ENCODE measurements at places on chromosomes 1 and 21.

GRCh38 chr1:3504822-3505153, 50.3 kb downstream of the ARHGEF16 start:
- no peak for DNase-seq

DNA sequence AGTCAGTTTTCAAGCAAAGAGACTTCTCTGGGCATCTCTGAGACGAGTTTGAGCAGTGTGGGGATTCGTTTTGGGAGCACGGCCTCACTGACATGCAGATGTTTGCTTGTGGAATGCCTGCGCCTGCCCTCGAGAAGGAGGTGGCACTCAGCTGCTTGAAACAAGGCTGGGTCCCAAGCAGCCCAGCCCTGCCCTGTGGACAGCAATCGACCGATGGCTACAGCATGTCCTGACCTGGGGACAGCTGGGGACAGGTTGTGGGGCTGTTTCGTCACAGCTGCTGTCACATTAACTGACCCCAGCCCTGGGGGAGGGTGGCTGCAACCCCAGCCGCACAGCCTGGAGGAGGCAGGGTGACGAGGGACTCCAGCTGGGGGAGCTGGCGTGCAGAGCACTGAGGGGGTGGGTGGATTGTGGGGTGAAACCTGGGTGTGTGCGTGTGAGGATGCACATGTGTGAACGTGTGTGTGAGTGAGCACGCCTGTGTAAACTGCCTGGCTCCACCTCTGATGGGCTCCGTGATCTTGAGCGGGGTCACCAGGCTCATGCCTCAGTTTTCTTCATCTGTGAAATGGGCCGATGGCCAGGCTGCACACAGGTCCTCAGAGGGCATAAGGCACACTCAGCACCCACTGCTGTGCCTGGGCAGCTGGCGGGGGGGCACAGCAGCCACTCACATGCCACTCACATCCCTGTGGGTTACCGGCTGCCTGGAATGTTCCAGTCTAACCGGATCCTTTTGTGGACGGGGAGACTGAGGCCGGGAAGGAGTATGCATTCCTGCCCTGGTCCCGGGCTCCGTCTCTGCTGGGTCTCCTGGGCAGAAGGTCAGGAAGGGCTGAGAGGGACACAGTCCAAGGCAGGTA, 49.3 kb downstream of the COL18A1 start:
- DNase-seq: no peak

GRCh38 chr1:177488722-177489121, 318.0 kb downstream of the BRINP2 start:
- no peak for DNase-seq

GRCh38 chr1:31617218-31617915, at the start of gene HCRTR1:
TSS of gene HCRTR1 (plus strand) at chr1:31617689. CDS start at chr1:31619193, 1,504 bp downstream.
- no peak for DNase-seq

DNA sequence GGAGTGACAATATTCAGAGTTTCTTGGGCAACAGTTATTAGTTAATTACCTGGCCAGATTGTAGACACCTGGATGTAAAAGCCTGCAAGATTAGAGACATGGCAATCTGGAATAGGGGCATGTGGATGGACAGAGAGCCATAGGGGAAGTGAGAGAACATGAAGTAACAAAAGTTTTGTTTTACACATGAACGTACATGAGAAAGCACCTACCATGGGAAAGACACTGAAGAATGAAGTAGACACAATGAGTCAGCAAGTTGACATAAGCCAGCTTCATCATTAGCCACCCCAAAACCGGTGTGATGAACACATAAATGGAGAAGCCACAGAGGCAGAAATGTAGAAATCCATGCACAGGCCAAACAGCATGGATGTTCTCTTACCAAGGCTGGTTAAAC, 462.1 kb upstream of the C1orf87 start:
- no peak for DNase-seq

GRCh38 chr1:7932524-7933138, 8.0 kb downstream of the TNFRSF9 start:
- DNase-seq: no peak

DNA sequence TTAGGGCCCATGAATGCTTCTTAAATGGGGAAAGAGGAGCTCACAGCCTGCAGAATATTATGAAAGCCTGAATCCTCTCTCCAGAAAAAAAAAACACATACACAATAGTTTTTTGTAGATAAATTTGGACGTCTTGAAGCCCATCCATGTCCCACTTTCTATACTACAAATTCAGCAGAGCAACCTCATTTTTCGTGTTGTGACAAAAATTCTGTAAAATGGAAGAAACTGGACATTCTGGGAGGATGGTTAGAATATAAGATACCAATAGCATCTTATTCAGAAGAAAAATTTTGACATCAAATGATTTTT, 102.1 kb downstream of the ZNF281 start:
- no peak for DNase-seq

GRCh38 chr1:41726899-41727748, 191.6 kb downstream of the HIVEP3 start:
- DNase-seq: no peak

- DNase-seq: no peak
Observed at GRCh38 chr1:204198348-204199340, 2.4 kb upstream of the KISS1 start.

GRCh38 chr1:4794020-4794780, 139.8 kb downstream of the AJAP1 start:
- no peak for DNase-seq

DNA sequence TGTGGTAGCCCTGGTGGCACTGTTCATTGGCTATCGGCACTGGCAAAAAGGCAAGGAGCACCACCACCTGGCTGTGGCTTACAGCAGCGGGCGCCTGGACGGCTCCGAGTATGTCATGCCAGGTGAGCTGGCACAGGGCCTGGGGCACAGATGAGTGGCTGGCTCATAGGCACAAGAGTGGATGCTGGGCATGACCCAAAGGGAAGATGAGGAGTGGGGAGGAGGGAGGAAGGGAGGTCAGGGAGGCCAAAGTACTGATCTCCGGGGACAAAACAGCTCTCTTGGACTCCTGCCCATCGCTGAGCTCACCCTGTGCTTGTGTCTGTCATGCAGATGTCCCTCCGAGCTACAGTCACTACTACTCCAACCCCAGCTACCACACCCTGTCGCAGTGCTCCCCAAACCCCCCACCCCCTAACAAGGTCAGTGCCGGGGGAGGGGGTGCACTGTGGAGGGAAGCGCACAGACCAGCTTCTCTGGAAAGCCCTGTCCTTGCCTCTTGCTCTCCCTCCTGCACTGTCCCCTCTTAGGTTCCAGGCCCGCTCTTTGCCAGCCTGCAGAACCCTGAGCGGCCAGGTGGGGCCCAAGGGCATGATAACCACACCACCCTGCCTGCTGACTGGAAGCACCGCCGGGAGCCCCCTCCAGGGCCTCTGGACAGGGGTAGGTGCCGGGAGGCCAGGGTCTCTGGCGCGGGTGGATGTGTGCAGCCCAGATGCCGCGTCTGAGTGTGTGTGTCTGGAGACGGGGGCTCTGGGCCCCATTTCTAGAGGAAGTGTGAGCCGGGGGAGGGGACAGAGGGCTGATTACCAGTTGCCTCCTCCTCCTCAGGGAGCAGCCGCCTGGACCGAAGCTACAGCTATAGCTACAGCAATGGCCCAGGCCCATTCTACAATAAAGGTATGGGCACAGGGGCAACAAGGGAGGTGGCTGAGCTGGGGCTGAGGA, 7.3 kb upstream of the LRRC71 start:
- DNase-seq: no peak

DNA sequence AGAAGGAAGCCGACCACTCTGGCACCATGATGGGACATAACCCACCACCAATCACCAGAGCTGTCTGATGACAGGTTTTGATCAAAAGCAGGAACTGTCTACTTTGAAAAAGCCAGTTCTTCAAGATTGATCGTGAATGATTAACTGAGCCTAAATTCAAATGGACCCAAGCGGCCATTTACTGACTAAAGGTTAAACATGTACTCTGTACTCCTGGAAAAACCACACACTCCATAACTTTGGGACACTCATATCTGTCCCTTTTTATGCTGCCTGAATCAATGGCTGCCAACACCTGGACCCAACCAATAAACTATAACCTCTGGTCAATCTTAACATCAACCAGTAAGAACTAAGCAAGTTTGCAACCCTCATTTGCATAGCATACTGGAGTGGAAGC, 206.6 kb downstream of the URB2 start:
- DNase-seq: no peak

DNA sequence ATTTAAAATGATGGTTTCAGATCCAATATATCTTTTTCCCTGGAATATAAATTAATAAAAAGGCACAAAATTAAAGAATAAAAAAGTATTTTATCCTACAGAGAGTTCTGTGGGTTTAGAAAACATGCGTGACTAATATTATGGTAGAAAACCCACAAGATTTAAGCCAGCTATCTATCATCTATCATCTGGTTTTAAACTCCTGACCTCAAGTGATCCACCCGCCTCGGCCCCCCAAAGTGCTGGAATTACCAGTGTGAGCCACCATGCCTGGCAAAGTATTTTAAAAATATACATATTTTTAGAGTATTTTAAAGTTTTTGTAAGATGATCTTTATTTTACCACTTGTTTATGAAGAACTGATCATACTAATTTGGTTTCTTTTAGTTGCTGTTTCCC, 79.5 kb downstream of the NRIP1 start:
- DNase-seq: no peak

GRCh38 chr1:207603777-207604176, 41.2 kb upstream of the CR1L start:
- DNase-seq: no peak

- DNase-seq: no peak
Observed at GRCh38 chr1:116375148-116375886, 2.3 kb downstream of the ATP1A1 start.

GRCh38 chr21:42230636-42231035, 11.7 kb downstream of the ABCG1 start:
- DNase-seq: no peak

DNA sequence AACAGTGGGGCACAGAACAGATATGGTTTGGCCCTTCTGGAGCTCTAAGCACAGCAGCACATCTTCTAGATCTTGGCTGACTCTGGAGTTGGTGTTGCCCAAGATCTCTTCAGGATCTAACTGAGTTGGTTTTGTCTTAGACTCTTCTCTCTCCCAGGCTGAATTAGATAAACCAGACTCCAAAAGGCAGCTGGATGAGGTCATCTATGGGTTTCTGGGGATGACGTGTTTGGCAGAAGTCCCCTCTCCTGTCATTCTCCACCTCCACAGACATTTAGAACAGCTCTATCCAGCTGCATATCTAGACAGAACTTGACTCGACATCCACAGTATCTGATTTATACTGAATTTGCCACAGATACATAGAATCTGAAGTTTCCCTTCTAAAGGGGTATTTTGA, 75.3 kb downstream of the ST6GALNAC5 start:
- no peak for DNase-seq

DNA sequence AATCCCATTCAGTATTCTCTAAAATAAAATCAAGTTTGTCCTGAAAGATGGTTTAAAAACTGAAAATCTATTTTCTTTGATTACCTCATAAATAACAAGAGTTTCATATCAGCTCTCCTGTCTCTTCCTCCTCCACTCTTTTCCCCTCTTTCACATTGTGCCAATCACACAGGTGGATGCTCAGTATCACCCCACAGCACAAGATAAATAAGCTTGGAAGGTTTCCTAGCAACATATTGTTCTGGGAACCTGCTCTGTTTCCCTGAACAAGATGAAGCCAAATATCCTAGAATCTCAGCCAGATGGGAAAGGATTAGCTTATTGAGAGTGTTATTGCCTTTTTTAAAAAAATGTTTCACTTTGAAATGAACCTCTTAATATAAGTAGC, 45.7 kb upstream of the CACYBP start:
- no peak for DNase-seq

GRCh38 chr1:2306151-2306978, 78.2 kb downstream of the SKI start:
- DNase-seq: no peak

GRCh38 chr1:22801761-22802160, 91.1 kb downstream of the EPHB2 start:
- no peak for DNase-seq

All from stimulated activated CD8-positive, alpha-beta memory T cell treated with anti-CD3 and anti-CD28 coated beads, Interleukin-12 subunit alpha, Interleukin-12 subunit beta, amount 100 ng/mL, for 4 hours (primary cell).